ENCODE measurements at places on chromosomes 6 and 20.

- no peak for DNase-seq
Observed at GRCh38 chr6:164870164-164870563, 439.2 kb downstream of the C6orf118 start.

DNA sequence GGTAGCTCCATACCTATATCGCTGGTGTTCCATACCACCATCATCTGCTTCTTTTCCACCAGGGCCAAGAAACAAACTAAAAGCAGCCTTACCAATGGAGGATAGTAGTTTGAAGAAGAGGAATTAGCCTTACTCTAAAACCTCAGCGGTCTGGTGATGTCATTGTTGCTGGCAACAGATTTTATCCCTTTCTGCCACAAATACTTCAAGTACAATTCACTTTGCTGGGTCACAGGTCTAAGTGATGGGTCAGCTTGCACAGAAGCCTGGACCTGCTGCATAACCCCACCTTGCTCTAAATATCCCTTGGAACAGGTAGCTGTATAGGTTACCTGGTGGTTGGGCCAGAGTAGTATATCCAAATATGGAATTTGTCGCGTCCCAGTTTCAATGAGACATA, 53.2 kb upstream of the THEMIS start:
- no peak for DNase-seq

DNA sequence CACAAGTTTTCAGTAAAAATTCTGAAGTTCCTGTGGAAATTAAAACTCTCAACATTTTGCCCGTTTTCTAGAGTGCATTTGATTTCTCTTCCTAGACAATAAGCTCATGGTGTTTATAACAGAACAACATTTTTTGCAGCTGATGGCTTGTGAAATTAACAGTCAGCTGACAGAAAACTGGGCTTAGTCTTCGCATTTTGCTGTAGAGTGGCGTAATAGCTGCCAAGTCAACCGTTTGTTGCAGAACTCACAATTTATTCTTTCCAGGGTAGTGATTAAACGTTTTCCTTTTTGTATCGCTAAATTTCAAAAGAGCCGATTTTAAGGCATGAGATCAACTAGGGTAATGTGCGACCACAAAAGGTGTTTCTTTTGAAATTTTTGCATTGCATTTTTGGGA, 1.4 kb downstream of the SPO11 start:
- DNase-seq, result no peak

DNA sequence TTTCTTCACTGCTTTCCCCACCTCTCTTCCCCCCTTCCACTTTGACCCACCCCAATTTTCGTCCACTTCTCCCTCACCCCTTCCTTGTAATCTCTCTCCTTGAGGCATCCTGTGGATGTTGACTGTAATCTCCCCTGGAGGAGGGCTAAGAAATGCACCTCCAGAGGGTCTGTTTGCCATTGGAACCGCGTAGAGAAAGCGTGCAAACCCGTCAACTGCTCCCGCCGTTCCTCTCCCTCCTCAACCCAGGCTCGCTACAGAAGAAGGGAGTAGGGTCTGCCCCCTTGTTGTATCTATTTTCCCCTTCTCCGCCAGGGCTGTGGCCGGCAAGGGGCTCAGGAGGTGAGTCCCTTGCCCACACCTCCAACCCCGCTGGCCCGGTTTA, 502 bp upstream of the HTR1E start:
- DNase-seq, result no peak

GRCh38 chr6:72213654-72214053, 327.3 kb downstream of the RIMS1 start:
- no peak for DNase-seq

DNA sequence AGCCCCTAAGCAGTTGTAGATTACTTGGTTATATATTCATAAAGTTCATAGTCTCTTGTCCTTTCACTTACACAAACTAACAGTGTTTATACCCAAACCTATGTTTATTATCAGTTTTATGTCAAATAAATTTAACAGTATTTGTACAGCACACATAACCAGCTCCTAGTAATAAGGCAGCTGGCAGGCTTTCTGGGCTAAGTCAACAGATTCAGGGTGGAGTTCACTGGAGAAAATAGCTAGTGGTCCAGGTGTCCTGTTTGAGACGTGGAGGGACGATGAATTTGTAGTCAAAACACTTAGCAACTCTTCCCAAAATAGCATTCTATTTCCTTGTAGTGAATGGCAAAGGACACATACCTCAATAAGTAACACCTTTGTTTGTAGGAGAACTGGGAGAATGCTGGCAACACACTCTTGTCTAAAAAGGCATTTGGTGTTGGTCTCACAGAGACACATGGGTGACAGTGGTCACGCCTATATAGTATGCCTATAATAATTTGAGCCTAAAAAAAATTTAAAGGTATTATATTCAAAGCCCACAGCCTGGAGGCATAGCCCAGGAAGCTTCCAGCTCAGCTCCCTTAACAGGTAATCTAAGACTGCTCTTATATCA, 156.4 kb upstream of the CARMIL1 start:
- no peak for DNase-seq

GRCh38 chr20:59778615-59779200, 154.7 kb downstream of the SYCP2 start:
- no peak for DNase-seq

GRCh38 chr6:73516514-73517489, 4.0 kb downstream of the EEF1A1 start:
- DNase-seq, result no peak

- DNase-seq, result no peak
Observed at GRCh38 chr6:2854396-2854982, 12.8 kb upstream of the SERPINB1 start.

DNA sequence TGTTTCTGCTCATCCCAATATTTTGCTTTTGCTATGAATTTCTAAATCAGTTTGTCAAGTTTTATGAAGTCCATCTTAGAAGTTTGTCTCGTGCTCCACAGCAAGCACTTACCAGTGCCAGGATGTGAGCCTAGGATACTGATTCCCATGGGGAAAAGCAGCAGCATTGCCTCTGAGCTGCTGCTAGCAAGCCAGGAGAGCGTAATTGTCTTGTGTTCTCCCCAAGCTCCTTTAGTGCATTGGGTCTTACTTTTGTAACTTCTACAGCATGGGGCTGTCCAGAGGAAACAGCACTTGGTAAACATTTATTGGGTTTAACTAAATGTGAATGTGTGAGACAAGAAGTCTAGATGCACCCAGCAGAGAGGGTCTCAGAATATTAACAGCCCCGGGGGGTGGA, 76.1 kb downstream of the RNF182 start:
- DNase-seq, result no peak

DNA sequence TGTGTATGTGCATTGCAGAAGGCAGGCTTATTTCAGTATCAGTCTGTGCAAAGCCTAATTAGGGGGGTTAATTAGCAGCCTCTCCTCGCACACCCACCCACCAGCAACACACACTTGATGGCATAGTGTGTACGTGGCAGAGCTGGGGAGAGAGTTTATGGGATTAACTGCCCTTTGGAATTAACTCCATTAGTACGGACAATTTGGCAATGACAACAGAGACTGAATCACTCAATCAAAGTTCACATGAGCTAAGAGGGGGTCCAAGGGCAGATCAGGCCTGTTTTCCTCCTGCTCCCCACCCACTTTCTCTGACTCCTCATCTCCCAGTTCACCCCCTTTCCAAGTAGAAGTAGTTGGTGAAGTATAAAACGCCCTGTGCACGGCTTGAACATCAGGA, 69.5 kb downstream of the LRFN2 start:
- no peak for DNase-seq

DNA sequence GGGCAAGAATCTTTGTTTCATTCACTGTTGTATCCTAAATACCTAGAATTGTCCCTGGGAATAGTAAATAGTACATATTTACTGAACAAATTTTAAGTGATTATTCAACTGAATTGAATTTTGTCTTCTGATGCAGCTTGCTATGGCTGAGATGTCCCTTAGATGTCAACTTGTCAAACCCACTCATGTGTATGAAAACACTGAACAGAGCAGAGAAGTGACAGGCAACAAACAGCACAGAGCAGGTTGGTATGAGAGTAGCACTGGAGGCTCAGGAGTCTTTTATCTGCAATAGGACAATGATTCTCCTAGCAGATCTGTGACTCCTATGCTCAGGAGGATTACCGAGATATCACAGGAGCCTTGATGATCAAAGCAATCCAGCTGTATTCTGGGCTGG, 540.1 kb upstream of the CHD6 start:
- DNase-seq, result peak; percentile 16

DNA sequence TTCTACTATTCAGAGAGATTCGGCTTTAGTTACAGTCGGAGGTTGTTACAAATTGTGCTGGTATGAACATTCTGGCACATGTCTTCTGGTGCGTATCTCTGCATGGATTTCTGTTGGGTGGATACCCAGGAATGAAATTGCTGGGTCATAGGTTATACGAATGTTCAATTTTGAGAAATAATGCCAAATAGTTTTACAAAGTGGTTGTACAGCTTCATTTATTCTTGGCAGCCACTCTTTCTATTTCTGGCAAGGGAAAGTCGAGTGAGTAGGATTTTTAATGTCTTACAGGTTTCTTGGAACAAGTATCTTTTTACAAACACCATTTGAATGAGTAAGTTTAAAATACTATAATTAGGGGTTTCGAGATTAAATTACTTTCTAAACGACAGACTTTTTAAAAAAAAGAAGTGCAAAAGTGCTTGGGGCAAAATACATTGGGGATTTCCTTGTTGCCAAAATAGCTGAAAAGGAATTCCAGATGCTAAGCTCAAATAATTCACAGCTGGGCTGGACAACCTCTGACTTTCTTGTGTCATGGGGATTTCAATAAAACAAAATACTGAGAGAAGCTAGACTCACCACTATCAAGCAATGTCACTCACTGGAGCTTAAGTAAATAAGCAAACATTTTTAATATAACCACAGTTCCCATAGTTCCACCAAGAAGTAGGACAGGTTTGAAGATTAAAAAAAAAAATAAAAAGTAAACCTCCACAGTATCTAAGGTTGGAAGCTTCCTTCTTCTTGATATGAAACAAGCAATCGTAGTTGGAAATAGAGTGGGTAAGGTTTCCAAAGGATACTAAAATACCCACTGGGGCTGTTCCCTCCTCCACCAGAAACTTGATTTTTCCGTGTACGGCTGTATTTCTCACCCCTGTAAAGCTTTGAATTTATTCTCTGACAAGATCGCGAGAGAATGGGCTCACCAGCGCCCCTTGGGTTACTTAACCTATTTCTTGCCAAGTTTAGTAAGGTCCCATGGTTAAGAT, 21.6 kb upstream of the GFOD1 start:
- DNase-seq, result no peak

DNA sequence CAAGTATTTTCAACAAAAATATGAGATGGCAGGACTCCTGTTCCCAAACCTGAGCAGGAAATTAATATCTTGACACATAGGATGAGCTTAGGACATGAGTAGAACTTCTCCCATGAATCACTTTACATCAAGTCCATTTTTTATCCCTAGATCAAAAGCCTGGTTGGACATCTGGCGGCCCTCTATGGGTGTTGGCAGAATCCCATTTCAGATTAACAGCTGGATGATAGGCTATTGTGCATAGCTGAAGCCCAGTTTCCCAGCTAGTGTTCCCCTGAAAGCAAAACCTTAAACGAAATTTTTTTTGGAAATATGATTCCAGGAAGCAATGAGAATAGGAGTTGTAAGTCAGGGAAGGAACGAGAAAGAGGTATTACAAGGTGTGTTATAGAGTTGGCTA, 449.4 kb upstream of the CHD6 start:
- DNase-seq, result no peak

DNA sequence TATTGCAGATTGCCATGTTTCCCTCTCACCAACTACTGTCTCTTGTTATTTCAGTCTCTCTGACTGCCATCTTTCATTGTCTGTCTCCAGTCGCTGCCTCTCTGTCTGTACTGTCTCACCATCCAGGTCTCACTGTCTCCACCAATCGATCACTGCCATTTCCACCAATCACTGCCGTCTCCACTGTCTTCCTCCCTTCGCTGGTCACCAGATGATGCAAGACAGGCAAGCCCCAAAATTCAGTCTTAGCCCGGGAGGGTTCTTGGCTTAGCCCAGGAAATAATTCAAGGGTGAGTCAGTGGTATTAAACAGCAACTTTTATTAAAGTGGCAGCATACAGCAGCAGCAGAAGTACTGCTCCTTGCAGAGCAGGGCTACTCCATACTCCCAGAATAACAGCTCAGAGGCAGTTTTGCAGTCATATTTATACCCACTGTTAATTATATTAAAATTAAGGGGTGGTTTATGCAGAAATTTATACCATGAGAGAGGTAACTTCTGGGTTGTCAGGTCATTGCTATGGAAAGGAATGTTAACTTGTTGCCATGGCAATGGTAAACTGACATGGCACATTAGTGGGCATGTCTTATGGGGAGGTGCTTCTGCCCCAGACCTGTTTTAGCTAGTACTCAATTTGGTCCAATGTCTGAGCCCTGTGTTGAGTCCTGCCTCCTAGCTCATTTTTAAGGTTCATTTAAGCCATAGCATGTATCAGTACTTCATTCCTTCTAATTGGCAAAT, 23.0 kb upstream of the ECHDC1 start:
- DNase-seq, result no peak

GRCh38 chr20:48608756-48609155, 219.0 kb downstream of the PREX1 start:
- DNase-seq, result no peak

GRCh38 chr20:62120990-62121775, 1.1 kb upstream of the LSM14B start:
- DNase-seq, result no peak

GRCh38 chr6:50586331-50586675, 127.0 kb upstream of the TFAP2D start:
- DNase-seq, result no peak

- DNase-seq, result no peak
Observed at GRCh38 chr6:3911614-3912336, 62.6 kb downstream of the FAM50B start.

- DNase-seq, result no peak
Observed at GRCh38 chr20:722822-723644, 45.3 kb downstream of the SLC52A3 start.

DNA sequence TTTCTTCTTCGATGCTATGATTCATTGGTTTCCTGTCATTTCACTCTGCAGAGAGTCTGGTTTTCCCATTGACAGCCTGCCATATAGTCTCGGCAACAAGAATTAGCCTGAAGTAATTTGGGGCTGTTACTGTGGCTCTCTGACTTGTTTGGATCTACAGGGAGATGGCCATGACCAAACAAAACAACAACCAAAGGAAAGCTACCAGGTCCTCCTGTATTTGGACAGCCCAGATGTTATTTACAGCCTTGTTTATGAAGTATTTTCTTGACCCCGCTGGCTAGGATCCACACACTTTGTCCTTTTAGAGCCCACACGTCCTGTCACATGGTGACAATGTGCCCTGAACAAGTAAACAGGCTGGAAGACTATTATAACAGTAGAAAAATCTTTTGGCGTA, 111.4 kb upstream of the PREP start:
- DNase-seq, result no peak

- no peak for DNase-seq
Observed at GRCh38 chr20:34984756-34985261, 29.1 kb downstream of the MYH7B start.

Data from retina (tissue), 1 donor.